ENCODE measurements at places on chromosomes 11 and 22. TPM values are rescaled to one million over a fixed set of nuclear protein-coding genes. Genes with fewer than 3 reads are reported as not detected.
A peak's percentile ranks its signal among the peaks of the same experiment; 100 is the strongest.

DNA sequence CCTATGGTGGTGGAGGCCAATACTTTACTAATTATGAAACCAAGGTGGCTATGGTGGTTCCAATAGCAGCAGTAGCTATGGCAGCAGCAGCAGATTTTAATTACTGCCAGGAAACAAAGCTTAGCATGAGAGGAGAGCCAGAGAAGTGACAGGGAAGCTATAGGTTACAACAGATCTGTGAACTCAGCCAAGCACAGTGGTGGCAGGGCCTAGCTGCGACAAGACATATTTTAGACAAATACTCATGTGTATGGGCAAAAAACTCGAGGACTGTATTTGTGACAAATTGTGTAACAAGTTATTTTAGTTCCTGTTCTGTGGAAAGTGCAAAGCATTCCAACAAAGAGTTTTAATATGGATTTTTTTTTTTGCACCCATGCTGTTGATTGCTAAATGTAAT, 42.6 kb downstream of the PGM2L1 start:
- no peak for DNase-seq

GRCh38 chr22:34099278-34099677, 179.0 kb upstream of the LARGE1 start:
- no peak for DNase-seq

DNA sequence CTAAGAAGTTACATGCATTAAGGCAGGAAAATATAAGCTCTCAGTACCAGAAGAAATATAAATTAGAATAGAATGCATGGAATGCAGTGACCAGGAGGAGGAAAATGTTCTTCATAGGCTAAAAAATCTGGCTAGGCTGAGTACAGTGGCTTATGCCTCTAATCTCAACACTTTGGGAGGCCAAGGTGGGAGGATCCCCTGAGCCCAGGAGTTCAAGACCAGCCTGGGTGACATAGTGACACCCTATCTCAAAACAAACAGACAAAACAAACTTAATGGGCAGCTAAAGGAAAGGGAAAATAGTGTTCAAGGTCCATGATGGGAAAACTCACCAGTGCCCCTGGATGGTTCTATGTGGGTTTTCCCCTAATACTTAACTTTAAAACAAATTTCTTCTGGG, 78.3 kb upstream of the RASSF10 start:
- DNase-seq: no peak

GRCh38 chr11:128476729-128477128, 110.6 kb downstream of the ETS1 start:
- DNase-seq: peak; percentile 70

DNA sequence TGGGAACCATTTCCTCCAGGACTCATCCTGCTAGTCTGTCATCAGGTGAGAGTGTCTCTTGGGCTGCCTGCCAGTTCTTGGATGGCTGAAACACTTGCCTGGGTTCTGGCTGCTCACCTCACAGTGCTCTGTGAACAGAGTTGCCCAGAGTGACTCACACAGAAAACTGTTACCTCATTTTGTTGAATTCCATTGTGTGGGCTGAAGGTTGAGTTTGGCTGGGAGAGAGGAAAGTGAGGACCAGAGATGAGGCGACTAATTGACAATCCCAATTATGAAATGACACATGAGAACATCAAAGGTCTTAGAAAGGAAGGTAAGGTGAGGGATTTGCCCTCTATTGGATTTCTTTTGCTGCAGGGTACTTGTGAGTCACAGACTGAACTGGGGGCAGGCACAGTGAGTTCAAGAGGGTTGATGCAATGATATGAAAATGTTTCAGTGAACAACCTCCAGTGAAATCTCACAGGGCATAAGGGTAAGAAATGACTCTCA, 20.2 kb upstream of the CALCB start:
- no peak for DNase-seq

GRCh38 chr22:45891471-45891995, 85.4 kb downstream of the WNT7B start:
- no peak for DNase-seq

The TBX1 gene
- not detected for total RNA-seq

The AQP11 gene
- total RNA-seq: not detected

The MPZL2 gene
- 1.8 TPM for total RNA-seq

The PDE2A gene
- total RNA-seq: 4.5 TPM

The ZNRD2 gene
- 38.7 TPM for total RNA-seq

The FAM227A gene
- 0.34 TPM for total RNA-seq
